ENCODE measurements at places on chromosomes 5 and 9.

DNA sequence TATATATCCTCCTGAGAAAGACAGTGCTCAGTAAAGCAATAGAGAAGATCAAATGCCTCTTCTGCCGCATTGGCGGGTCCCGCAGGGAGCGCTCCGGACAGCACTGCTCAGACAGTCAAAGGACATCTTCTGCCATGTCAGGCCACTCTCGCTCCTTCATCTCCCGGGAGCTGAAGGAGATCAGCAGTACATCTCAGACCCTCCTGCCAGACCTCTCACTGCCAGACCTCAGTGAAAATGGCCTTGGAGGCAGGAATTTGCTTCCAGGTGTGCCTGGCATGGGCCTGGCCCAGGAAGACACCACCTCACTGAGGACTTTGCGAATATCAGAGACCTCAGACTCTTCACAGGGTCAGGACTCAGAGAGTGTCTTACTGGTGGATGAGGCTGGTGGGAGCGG is 12.2 kb downstream of the PTGER4 start:
- no peak for DNase-seq

DNA sequence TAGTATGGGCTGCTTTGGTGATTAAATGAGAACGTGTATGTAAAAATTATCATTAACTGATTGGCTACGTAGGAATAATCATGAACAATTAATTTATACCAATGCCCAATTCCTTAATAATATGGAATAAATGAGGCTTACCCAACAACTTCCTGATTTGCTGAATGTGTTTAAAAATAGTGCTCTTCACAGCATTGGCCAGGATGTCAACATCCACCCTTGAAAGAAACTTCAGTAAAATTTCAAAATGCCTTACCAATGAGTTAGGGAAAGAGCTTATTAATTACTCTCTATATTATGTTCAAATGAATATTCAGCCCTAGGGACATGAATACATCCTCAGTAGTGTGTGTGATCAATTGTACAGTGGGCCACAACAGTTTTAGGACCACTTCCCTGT is 401.4 kb downstream of the PSAT1 start:
- no peak for DNase-seq

DNA sequence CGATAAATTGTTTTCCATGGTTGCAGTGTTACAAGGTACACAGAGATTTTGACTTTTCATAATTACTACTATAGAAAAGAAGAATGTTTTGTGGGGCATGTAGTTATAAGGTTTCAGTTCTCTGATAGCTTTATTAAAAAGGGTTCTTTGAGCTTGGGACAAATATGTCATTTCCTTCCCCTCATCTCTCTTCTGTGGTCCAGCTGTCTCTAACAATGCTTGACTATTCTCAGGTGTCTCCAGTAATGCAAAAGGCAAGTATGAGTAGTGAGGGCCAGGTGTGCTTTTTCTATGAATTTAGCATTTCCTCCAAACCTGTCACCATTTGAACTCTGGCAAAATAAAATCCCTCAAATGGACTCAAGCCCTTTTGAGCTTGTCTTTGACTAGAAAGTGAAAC is 84.3 kb downstream of the SLF1 start:
- no peak for DNase-seq

- peak; percentile 26 for DNase-seq
Measured at GRCh38 chr9:128026255-128026772, 40.8 kb downstream of the NAIF1 start.

GRCh38 chr5:163809473-163809872 is 304.1 kb downstream of the MAT2B start:
- DNase-seq = peak; percentile 5

DNA sequence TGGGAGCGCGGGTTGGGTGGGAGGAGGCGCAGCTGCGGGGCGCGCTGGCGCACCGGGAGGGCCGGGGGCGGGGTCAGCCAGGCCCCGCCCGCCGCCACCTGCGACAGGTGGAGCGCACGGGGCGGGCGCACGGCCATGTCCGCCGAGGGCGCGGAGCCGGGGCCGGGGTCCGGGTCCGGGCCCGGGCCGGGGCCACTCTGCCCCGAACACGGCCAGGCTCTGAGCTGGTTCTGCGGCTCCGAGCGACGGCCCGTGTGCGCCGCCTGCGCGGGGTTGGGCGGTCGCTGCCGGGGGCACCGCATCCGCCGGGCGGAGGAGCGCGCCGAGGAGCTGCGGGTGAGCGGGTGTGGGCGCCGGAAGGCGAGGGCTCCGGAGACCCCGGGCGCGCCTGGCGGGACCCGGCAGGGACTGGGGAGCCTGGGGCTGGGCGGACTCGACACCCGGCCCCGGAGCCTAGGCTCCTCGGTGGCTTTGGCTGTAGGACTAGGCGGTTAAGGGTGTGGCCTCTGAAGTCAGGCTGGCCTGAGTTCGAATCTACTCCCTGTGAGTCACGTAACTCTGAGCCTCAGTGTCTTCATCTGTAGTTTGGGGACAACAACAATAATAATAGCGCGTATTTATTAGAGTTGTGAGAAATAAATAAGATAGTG is at the start of gene BSPRY:
Gene BSPRY, plus strand, starts transcription at position 97 of the 650 bp plus-strand sequence. Its CDS starts 39 bp downstream, at position 136.
- DNase-seq = peak; percentile 40

- DNase-seq = peak; percentile 22
Measured at GRCh38 chr5:150411245-150411979, 1.3 kb downstream of the CD74 start.

DNA sequence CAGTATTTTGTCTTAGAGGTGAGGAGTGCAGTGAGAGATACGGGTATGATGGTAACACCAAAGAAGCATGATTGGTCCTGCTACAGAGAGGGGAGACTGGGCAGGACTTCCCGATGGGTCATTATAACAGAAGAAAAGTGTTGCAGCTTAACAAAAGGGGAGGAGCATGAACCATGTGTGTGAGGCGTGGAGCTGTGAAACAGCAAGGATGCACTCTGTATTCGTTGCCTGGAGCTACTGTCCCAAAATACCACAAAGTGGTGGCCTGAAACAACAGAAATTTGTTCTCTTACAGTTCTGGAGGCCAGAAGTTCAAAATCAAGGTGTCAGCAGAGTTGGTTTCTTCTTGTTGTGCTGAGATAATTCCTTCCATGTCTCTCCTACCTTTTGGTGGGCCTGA is 59.4 kb upstream of the GRHPR start:
- DNase-seq = no peak
